T-cell (primary cell): ENCODE measurements at places on chromosomes 7 and 10.

DNA sequence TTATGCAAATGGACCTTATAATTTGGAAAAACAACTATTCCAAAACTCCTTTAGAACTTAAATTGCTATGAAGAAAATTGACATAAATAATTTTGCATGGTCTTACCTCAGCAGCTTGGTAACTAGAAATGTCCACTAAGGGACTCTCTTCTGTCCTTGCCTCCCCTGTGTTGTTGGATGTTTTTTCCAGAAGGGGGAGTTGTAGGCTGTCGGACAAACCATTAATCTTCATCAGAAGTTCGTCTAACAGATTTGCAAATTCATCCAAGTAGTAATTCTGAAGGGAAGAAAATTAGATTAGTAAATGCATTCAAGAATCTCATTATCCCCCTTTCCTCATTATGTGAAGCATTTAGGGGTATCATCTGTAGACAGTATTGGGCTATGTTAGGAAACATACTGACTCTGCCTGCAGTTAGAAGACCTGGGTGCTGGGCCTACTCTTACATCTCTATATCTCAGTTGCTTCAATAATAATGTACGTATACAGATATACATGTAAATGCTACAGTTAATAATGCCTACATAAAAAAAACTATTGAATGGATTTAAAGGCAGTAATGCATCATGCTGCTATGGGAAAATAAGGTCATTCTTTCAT, 155.6 kb downstream of the PKD1L1 start:
- no peak for DNase-seq

DNA sequence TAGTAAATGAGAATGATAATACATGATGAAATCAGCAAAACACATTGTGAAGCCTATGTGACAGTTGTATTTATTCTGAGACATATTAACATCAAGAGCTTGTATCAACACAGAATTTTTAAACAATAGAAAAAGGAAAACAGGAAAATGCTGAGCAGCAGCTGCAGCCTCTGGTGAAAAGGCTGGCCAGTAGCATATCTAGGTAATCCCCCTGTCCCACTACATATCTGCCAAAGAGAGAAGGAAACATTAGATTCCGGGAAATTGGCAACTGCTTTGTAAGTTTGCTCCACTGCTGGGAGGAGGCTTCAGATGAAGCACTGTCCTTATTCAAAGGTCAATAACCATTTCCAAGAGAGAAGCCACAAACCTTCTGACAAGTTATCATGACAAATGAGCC, 89.4 kb downstream of the RALA start:
- DNase-seq = no peak

DNA sequence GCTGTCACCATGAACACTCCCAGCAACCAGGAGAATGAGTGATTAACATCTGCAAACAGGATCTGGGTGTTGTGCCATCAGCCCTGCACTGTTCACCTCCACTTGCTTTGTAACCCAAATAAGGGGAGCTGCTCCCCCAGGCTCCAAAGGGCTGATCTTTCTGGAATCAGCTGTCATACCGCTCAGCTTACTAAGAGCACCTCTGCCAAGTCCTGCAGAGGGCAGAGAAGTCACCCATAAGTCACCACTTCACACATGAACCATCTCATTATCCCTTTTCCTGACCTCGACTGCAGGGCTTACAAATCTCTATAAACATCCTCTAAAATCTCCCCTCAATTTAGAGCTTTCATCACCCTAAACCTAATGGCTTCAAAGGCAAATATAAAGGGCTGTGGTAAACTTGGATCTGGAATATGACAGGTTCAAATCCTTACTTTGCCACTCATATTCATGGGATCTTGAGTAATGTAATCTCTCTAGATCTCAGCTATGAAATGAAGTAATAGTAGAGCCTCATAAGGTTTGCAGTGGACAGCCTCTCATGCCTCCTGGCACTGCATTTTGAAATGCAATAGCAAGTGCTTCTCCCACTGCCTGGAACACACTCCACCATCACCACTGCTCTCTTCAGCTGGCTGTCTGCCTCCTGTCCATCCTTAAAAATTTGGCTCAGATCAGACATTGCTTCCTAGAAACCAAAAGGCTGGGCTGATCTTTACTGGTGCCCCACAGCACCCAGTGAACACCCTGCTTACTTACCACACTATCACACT, 38.8 kb downstream of the ERLIN1 start:
- DNase-seq = no peak

DNA sequence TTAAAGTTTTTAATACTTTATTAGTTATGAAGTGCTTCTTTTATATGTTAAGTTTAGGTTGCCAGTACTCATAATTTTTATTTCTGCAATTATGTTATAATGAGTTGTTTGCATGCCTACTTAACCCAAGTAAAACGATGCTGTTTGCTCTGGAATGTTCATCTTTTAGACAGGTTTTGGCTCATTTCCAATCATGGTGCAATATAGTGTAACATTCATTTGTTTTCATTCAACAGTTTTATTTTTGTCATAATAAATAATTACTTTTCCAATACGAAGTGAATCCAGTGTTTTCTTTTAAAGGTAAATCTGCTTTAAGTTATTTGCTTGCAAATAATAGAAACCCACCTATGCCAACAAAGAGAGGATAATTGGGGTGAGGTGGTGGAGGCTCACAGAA, 22.1 kb downstream of the ARL5B start:
- no peak for DNase-seq

- no peak for DNase-seq
Observed at GRCh38 chr7:25845464-25845863, 306.5 kb upstream of the NFE2L3 start.

- peak; percentile 62 for DNase-seq
Observed at GRCh38 chr7:138875794-138876193, 77.8 kb upstream of the ATP6V0A4 start.

- DNase-seq = no peak
Observed at GRCh38 chr10:14536241-14537213, 205.8 kb upstream of the FRMD4A start.

GRCh38 chr7:151758622-151759540, 118.0 kb downstream of the PRKAG2 start:
- DNase-seq = no peak

DNA sequence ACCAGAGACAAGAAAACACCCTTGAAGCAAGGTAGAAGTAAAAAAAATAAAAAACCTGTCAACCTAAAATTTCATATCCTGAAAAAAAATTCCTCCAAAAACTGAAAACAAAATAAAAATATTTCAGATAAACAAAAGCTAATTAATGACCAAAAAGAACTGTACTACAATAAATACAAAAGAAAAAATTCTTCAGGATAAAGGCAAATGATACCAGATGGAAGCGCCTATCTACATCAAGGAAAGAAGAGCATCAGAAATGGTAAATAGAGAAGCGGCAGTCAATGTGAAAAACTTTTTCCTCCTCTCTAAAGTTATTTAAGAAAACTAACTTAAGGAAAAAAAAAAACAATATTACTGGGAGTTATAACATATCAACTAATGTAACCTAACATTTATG, 79.8 kb downstream of the RSU1 start:
- no peak for DNase-seq

DNA sequence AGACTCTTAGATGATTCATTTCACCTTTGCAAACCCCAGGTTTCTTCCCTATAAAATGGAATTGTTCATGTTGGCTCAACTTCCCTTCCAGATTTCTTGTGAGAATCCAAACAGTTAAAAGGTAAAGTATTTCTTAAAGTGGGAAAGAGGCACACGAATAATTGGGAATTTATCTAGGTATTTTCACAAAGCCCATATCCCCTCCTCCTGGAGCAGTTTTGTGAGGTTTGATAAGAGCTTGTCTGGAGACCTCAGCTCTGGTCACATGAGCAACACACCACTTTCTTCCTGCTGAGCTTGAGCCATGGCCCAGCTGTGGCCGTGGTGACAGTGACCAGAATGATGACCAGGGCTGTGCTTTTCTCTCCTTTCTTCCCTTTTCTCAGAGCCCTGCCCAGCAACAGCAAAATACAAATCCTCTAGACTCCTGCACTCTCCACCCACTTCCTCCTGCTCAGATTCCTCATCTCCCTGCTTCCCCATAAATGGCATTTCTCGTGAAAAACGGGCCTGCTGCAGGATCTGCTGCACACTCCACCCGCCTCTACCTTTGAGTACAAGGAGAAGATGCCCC, 87.7 kb downstream of the PIK3CG start:
- no peak for DNase-seq

DNA sequence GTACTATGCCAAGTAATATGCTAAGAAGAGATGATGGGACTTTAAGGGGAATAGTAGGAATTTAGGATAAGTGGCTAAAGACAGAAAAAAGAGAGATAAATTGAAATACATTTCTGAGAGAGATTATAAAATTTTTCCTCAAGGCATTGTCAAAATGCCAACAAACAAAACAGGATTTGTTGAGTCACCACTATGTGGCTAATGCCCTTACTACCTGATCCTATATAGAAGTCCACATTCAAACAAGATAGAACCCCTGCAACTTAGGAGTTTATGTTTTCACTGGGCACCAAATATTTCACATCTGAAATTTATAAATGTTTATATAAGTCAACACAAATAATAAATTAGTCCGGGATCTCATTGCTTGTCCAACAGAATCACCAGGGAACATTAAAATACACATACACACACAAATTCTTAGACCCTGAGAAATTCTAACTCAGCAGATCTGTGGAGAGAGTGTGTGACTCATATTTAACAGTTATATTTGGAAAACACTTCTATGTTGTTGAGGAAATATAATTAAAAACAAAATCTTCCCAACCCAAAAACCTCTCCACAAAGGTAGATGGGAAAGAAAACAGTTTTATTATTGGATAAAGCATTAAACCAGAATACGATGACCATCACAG, 154.3 kb downstream of the PPP1R3A start:
- DNase-seq = no peak

DNA sequence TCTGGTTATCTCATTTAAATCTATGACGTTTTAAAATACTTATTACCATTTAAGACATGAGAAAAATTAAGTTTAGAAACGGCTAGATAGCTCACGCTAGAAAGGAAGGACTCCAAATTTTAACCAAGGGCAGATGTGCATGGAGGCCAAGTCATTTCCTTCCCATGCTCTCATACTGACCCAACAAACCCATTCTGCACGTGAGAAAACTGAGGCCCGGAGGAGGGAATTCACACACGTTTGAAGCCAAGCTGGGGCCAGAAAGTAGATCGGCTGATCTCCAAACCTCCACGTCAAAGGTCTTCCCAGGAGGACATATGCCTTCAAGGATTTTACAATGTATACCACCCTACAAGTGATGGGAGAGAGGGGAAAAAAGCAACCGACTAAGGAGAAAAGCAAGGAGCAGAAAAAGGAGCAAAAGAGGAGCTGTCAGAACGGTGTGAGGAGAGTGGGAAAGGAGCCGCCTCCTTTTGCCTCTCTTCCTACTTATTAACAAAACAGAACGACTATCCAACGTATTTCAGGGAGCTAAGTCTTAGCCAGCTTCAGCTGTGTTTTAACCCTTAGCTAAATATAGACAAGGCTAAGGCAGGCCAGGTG, 645 bp upstream of the SIRT1 start:
- no peak for DNase-seq

GRCh38 chr7:155992538-155992937, 180.3 kb upstream of the SHH start:
- no peak for DNase-seq

- DNase-seq = no peak
Observed at GRCh38 chr7:71976645-71977044, 435.5 kb downstream of the CALN1 start.

DNA sequence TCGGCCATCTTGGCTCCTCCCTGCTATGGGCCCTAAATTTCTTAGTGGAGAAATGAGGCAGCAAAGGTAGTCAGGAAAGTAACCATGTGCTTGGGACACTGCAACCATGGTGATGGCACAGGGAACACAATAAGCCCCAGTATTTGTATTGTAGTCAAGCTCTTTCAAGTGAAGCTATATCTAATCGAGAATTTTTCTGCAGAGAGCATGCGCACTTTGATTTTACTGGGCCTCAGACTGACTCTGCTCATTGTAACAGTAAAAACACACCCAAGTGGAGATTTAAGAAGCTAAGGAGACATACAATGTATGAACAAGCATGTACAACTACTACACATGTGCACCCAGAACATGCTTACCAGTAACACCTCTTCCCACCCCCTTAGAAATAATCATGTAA, 67.3 kb upstream of the TMEM229A start:
- no peak for DNase-seq

GRCh38 chr7:75652788-75653187, 86.0 kb downstream of the HIP1 start:
- DNase-seq = no peak

- DNase-seq = no peak
Observed at GRCh38 chr7:22195397-22196172, 161.4 kb downstream of the RAPGEF5 start.

DNA sequence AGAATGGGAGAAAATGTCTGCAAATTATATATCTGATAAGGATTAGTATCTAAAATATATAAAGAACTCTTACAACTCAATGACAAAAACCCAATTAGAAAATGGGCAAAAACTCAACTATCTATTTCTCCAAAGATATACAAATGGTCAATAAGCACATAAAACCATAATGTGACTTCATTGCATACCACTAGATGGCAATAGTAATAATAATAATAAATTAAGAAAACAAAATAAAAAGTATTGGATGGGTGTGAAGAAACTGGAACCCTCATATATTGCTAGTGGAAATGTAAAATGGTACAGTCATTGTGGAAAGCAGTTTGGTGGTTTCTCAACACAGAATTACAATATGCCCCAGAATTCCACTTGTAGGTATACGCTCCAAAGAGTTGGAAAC, 98.8 kb downstream of the VIPR2 start:
- no peak for DNase-seq

- no peak for DNase-seq
Observed at GRCh38 chr10:63416376-63416775, 49.4 kb downstream of the JMJD1C start.

DNA sequence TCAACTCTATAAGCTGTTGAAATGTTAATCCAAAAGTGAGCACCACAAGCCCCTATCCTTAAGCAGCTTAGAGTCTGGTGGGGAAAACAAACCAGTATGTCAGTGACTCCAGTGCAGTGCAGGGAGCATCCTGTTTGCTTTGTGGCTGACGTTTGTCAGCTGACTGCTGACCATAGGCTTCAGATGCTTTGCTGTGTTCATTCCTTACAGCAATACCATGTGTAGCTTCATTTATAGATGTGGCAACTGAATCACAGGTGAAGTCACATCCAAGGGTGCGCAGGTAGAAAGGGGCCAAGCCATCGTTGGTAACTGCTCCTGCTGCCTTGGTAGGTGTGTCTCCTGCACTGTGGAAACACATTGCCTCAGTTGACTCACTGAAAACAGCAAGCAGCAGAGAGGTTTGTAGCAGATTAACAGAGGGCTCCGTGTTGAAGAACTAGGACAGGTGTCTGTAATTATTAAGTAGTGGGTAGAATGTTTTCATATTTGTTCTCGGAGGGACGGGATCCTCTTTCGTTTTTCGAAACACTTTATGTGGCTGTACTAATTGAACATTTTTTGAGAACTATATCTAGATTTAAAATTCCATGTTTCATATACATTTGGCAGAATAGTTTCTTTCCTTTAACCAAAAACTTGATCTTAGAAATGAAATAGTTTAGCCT, 2.0 kb downstream of the INSIG1 start:
- DNase-seq = peak; percentile 29

DNA sequence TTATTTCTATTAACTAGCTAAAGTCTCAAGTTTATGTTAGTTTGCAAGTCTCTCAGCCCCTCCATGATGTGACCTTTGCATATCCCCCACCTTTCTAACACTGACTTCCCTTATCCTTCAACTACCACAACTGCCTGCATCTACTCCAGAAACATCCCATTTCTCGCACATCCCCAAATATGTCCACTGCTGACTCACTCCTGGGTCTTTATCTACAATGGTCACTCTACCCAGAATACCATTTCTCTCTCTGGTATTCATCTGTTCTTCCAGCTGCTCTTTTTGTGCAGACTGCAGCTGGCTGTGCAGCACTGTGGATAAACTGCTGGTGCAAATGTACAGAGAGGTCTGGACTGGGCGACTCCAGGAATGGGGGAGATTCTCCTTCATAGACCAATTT, 32.7 kb upstream of the PRSS1 start:
- DNase-seq = no peak
